ENCODE measurements at places on chromosomes 4 and X. TPM values are rescaled to one million over a fixed set of nuclear protein-coding genes. Genes with fewer than 3 reads are reported as not detected.

The BGN gene
- 189 TPM for polyA plus RNA-seq

The FGG gene
- 0.44 TPM for polyA plus RNA-seq

The MAGEA4 gene
- not detected for polyA plus RNA-seq

The MID1 gene
- polyA plus RNA-seq: 23.7 TPM

The GLRB gene
- polyA plus RNA-seq: 13.8 TPM
